ENCODE measurements at places on chromosomes 12 and 14.
A peak's percentile ranks its signal among the peaks of the same experiment; 100 is the strongest.

GRCh38 chr12:50220363-50220995, 53.3 kb upstream of the CERS5 start:
- DNase-seq, result no peak

GRCh38 chr12:62670986-62671720, 204.5 kb downstream of the MON2 start:
- DNase-seq, result no peak

DNA sequence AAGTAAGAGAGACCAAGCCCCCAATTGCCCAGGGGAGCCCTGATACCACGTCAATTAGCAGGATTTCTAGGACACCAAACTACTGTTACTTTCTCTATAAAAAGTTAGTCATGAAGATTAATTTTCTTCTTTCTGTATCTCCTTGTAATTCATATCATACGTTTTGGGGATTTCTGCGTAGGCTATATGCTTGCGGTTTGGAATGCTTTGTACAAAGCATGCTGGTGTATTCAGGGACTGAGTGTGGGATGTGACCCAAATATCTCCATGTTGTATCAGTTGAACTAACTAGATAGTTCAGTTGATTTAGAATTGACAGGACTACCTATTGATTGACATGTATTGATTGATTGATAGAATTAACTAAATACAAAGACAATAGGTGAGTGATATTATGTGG, 7.7 kb downstream of the GPR33 start:
- no peak for DNase-seq

GRCh38 chr12:40946612-40947194, 241.4 kb upstream of the PDZRN4 start:
- DNase-seq, result no peak

- no peak for DNase-seq
Measured at GRCh38 chr14:104335176-104335575, 196.8 kb downstream of the KIF26A start.

DNA sequence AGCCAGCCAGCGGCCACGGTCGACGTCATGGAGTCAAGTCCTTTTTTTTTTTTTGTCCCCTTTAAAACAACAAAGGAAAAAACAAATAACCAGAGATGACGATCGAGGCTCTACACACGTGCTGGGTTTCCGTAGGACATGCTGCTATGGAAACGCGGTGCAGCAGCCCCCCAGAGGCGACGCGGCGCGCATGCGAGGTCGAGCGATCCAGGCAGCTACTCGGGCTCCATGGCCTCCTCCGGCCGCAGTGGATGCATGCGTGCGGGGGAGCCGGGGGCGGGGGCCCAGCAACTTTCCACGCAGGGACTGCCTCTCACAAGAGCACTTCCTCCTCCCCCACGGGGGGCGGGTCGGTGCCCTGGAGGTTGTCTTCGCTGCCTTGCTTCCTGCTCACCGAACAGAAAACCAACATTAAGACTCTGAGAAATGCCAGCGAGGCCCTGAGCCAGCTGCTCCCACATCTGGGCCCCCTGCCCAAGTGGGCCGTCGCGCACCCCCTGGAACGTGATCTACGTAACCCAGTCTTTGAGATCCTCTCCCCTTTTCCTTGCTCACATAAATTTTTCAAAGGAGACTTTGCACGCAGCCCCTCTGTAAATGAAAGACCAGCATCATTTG, 30.7 kb downstream of the P2RX4 start:
- DNase-seq, result peak; percentile 87

GRCh38 chr12:108313606-108314351, 25.3 kb downstream of the CMKLR1 start:
- no peak for DNase-seq

- DNase-seq, result no peak
Measured at GRCh38 chr12:92445253-92446082, 257.3 kb upstream of the PLEKHG7 start.

GRCh38 chr12:123967121-123967586, 5.5 kb downstream of the CCDC92 start:
- DNase-seq, result no peak

GRCh38 chr14:76261371-76261811, 109.7 kb downstream of the GPATCH2L start:
- no peak for DNase-seq

DNA sequence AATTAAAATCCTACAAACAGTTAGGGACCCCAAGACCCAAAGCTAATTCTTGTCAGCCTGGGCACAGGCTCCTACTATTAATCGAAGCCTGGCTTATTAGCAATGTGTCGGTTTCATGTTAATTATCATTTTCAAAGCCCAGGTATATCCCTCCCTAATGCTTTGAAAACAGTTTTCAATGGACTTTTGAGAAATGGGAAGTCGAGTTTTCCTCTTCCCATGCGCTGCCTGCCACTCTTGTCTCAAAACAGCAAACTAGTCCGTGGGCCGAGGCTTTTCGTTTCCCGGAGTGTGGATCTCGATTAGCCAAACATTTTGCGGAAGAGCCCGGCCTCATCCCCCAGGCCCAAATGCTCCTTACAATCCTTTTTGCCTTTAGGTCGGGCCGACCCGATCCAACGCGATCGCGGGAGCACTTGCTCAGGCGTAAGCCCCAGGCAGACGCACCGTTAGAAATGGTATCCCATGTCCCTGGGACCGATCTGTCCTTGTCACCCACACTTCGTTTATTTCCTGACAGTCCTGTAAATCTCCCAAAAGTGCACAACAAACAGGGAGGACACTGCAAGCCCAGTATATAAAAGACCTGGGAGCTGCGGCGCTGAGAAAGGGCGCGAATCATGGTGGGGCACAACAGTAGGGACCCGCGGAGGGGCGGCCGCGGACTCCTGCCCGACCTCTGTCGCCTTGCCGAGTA, 1.5 kb downstream of the SIX6 start:
- DNase-seq, result no peak
